ENCODE measurements at places on chromosomes 7 and 10. TPM values are rescaled to one million over a fixed set of nuclear protein-coding genes. Genes with fewer than 3 reads are reported as not detected.

DNA sequence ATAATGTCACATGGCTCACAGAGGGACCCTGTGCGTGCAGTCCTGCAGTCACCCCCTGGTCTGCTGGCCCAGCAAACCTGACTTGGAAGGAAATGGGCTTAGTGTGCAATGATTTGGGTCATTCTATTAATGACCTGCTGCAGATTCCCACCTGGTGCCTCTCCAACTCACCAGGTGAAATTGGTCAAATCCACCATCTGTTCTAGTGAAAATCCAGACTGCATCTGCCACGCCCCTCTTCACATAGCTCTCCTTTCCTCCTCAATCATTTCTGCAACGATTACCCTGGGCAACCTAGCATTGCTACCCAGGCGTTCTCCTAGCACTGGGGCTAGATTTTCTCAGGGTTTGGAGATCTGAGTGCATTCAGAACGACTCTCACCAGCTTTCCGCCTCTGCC is 29.4 kb downstream of the SRRM3 start:
- H3K4me1 ChIP-seq = peaks cover 5% of the 10 kb centered on the region
- no peak overlapping the region for H3K4me3 ChIP-seq
- no peak for DNase-seq
- H3K27me3 ChIP-seq = peaks cover 49% of the 10 kb centered on the region

DNA sequence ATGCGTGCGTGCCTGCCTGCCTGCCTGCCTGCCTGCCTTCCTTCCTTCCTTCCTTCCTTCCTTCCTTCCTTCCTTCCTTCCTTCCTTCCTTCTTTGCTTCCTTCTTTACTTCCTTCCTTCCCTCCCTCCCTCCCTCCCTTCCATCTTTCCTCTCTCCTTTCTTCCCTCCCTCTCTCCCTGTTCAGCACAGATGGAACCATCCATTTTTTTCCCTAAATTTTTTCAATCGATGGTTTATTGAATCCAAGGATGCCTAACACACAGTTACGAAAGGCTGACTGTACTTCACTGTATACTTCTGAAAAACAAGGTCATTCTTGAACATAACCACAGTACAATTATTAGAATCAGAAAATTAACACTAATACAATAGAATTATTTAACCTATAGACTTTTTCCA is 53.8 kb downstream of the ABCA13 start:
- H3K27ac ChIP-seq = no peak overlapping the region
- H3K27me3 ChIP-seq = peaks cover 14% of the 10 kb centered on the region
- no peak overlapping the region for H3K4me3 ChIP-seq
- no peaks in the 10 kb centered on the region for H3K36me3 ChIP-seq
- no peaks in the 10 kb centered on the region for H3K4me1 ChIP-seq

CDC14C gene
- not detected for total RNA-seq

- no peaks in the 10 kb centered on the region for H3K36me3 ChIP-seq
- DNase-seq = peak; percentile 64
- H3K4me1 ChIP-seq = no peaks in the 10 kb centered on the region
- H3K4me3 ChIP-seq = no peak overlapping the region
Observed at GRCh38 chr7:32347244-32347828, 142.8 kb downstream of the LSM5 start.

GDF2 gene
- not detected for total RNA-seq
